ENCODE measurements at places on chromosomes 2 and 18.

DNA sequence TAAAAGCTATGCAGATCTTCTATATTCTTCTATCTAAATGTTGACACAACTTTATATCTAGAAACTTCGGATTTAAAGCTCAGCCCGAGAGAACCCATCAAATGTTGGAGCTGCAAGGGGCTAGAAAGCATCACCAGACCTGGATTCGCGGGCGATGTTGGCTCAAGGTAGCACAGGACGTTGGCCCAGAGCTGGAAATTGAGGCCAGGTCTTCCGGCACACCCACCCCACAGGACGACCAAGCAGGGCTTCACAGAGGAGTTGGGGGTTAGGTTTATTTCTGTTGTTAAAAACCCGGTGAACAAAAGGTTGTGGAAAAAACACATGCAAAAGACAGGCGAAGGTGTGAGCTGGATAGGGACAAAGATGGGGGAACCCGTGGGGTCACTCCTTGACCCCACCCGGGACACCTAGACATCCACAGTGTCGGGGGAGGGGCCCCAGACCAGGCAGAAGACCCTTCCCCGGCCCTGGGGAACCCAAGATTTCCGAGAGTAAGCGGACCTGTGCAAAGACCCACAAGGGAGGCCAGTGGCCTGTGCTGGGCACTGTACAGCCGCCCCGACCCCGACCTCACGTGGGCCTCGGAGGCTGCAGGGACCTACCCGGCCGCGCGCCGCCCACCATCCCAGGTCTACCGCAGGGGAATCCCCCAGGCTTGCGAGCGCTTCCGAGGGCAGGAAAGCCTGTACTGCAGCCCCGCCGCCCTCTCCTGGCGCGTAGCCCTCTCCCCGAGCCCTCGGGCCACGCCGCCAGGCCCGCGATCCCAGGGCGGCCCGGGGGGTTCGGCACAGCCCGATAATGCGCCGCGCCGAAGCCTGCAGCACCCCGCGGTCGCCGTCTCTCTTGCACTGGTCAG, 1.8 kb upstream of the AGBL5 start:
- no peak for DNase-seq

DNA sequence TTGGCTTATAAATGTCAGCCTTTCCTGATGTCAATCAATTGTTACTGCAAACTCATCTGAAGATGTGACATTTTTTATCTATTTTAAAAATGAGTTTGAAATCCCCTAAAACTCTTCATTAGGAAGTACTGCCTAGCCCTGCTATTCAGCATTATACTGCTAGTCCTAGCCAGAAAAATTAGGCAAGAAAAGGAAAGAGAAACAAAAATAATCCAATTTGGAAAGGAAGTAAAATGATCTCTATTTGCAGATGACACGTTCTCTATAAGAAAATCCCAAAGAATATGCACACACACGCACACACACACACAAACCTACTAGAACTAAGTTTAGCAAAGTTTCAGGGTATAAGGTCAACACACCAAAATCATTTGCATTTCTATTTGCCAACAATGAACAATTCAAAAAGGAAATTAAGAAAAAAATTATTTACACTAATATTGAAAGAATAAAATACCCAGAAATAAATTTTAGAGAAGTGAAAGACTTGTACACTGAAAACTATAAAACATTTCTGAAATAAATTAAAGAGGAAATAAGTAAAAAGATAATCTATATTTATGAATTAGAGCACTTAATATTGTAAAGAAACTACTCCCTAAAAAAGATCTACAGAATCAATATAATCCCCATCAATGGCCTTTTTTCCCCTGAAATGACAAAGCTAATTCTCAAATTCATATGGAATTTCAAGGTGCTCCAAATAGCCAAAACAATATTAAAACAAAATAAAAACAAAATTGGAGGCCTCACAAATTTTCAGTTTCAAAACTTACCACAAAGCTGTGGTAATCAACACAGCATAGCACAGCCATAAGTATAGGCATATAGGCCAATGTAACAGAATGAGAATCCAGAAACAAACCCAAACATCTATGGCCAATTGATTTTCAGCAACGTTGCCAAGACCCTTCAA, 433.7 kb upstream of the TRIB2 start:
- DNase-seq, result no peak

DNA sequence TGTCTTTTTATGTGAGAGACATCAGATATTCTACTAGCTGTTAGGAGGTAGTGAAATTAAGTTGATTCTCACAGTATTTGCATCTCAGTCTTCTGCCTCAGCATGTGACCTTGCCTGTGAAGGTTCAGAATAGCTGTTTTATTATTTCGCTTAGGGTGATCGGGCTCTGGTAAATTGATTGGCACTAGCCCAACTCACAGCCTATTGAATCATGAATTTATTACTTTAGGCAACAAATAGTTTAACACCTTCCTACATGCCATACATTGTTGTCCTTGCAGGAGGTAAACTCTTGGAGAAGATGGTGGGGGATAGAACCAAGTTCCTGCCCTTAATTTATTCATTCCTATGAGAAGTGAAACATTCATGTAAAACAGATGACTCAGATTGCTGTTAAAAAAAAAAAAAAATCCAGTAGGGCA, 101.9 kb downstream of the GPD2 start:
- DNase-seq, result no peak

DNA sequence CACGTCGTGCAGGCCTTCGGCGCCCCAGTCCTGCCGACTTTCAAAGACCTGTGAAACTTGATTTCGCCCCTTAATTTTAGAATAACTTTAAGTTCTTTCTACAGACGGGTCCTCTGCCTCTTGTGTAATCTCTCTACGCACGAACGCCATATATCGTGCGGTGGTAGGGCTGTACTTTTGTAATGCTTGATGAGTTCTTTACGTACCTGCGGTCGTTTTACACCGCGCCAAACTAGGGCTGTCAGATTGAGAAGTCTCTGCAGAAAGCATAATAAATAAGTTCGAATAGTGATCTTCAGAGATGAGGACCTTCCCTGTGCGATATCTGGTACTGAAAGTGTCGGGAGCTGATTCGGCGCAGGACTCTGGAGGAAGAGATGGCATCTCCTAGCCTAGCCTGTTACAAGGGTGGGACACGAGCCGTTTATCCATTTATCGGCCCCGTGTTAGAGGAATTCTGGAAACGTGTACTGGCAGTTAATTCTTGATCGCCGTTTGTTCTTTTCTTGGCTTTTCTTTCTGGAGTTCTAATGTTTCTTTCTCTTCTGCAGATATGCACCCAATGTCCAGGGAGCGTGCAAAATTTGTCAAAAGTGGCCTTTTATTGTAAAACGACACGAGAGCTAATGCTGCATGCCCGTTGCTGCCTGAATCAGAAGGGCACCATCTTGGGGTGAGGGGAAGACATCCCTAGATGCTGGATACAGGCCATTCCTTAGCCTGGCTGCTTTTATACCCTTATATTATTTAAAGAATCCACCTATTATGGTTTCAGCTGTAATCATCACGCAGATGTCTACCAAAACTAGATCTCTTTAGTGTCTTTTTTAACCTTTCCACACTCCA, 781 bp upstream of the SLC5A6 start:
- peak; percentile 27 for DNase-seq

GRCh38 chr2:21228041-21228895, 104.5 kb downstream of the TDRD15 start:
- DNase-seq, result no peak

DNA sequence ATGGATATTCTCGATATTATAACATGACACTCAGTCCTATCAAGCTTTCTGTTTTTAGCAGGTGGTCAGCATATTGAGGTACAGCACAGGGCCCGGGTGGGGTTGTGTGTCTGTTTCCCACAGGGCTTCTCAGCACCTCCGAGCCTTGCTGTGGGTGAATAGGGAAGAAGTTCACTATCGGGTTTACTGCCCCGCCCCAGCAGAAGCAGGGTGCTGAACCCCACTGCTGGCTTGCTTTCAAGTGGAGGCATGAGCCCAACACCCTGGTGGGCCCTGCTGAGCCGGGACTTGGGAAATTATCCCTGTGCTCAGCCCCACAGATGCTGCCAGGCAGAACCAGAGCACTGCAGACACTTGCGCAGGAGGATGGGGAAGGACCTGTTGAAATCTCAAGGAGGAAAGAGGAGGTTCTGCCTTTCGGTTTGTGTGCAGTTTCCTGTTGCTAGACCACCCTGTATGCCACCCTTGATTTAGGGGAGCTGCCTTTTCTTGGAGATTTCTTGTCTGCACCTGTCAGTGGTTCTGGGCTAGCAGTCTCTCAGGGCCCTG, 270.3 kb upstream of the SALL3 start:
- no peak for DNase-seq

GRCh38 chr18:55425698-55426097, 162.3 kb downstream of the TCF4 start:
- DNase-seq, result no peak

DNA sequence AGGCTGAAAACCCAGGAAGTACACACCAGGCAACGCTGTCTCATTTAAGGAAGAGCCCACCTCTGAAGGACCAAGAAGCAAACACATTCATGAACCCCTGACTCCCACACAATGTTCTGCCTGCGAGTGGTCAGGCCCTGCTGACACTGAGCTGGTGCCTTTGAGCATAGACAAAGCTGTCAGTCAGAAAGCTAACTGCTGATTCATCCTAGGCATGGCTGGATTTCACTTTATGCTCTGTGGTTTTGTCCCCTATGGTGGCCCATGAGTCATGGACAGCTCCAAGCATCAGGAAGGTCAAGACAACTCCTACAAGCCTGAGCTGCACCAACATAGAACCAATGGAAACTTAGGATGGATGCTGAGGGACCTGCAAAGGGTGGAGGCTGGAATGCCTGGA, 78.9 kb downstream of the UXS1 start:
- peak; percentile 98 for DNase-seq

DNA sequence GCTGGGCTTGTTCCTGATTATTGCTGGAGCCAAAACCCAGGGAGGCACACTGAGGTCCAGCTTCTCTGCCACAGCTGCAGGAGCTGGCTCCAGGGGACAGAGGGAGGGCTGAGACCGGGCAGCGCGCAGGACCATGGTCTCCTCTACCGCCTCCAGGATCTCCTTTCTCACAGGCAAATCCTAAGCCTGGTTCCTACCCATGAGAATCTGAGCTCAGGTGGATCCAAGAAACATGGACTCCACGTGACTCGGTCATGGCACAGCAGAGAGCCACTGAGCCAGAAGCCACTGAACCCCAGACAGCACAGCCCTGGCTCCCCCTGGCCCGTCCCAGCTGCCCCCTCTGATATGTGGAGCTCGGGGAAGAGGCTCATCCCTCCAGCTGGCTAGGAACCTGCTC, 653.4 kb upstream of the ID2 start:
- no peak for DNase-seq

GRCh38 chr2:181411105-181411849, 45.9 kb upstream of the ITGA4 start:
- no peak for DNase-seq

GRCh38 chr2:219636144-219636915, 8.9 kb downstream of the SLC4A3 start:
- DNase-seq, result no peak

DNA sequence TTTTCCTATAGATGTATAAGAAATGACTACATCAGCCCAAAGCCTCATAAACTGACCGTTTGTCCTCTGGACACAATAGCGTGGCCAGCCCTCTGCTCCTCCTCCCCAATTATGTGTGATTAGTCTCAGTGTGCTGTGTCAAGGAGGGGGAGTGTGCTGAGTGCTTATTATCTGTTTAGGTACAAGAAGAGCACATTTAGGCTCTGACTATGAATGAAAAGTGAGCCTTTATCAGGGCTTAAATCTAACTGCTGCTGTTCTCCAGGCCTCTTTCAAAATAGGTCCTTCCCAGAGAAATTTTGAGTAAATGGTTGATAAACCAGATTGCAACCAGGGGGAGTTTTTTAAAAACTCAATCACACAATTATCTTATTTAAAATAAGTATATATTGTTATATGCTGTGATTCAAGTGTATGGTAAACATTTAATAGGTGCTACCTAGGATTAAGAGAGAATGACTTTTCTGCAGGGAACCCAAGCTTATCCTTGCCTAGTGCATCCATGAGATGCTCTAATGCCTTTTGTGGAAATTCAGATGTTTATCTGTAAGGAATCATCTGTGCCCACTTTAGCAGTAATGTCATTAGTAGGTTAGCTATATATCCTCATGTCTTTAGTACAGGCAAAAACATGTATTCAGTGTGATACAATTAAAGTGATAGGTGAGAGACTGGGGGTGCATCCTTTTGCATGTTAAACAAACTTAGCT, 168.7 kb upstream of the SIX3 start:
- no peak for DNase-seq

DNA sequence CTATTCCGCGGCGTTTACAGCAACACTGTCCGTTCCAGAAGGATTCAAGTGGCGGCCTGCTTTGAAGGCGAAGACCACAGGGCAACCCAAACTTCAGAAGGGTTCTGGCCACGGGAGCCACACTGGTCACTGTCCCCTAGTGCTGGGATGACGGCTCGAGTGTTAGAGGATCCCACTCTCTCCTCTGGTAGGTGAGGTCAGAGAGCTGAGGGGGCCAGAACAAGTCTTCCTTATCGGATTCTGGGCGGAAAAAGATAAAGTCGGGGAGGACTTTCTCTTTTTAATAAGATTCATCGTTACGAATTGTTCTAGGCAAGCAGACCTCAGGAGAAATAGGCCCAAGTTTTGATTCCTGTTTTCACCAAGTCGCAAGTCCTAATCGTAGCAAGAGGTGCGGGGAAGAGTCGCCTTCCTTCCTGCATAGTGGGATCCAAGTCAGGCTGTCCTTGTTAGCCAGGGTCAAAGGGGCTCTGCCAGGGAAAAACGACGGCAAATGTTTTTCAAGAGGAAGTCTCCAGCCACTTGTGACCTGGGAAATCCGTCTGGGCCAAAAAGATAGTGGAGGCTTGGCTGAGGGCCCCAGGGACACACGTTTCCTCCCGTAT, 864 bp upstream of the MYL12A start:
- no peak for DNase-seq

- peak; percentile 40 for DNase-seq
Observed at GRCh38 chr2:67600946-67601345, 203.8 kb downstream of the ETAA1 start.

DNA sequence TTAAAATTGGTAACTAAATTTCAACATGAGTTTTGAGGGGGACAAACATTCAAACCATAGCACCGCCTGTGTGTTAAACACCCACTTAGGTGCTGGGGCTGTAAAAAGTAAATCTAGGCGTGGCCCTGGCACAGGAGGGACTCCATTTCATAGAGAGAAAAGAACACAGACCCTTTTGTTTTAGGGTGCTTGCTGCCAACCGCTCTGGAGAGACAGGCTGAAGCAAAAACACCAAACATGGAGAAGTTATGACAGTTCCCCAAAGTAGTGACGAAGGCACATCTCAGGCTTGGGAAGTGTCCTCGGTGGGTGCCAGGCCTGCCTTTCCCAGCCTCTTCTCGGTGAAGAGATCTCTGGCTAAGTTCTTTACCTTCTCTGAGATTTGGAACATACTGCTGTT, 5.1 kb downstream of the ACTG2 start:
- no peak for DNase-seq

DNA sequence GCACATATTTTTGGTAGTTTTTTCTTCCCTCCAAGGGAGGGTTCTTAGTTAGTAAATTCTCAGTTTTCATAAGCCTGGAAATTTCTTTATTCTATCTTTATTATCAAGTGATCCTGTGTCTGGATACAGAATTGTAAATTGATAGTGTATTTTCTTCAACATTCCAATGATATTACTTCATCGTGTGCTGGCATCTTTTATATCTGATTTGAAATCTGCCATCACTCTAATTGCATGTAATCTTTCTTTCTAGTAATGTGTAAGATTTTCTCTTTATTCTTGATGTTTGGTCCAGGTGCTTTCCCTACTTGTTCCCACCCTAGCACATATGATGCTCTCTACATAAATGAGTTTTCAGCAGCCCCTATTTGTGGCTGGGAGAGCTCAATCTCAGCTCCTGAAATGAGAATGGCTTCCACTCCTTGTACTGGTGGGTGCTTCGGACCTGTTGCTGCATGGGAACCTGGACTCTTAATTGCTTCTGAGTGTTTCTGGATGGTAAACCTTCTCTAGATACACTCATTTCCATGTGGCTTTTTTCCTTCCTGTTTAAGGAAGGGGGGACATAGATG, 102.7 kb downstream of the SMIM21 start:
- no peak for DNase-seq

Measured in RCC 7860 (cell line).